ENCODE measurements at places on chromosomes 5 and 9.

GRCh38 chr9:114178076-114178475, 22.7 kb downstream of the COL27A1 start:
- no peak for DNase-seq

- no peak for DNase-seq
These were observed 569.6 kb upstream of the BRINP1 start for GRCh38 chr9:119938871-119939270.

GRCh38 chr9:18421391-18421790, 52.6 kb upstream of the ADAMTSL1 start:
- no peak for DNase-seq

- DNase-seq, result no peak
These were observed 93.3 kb upstream of the CDKN2B start for GRCh38 chr9:22102146-22103053.

DNA sequence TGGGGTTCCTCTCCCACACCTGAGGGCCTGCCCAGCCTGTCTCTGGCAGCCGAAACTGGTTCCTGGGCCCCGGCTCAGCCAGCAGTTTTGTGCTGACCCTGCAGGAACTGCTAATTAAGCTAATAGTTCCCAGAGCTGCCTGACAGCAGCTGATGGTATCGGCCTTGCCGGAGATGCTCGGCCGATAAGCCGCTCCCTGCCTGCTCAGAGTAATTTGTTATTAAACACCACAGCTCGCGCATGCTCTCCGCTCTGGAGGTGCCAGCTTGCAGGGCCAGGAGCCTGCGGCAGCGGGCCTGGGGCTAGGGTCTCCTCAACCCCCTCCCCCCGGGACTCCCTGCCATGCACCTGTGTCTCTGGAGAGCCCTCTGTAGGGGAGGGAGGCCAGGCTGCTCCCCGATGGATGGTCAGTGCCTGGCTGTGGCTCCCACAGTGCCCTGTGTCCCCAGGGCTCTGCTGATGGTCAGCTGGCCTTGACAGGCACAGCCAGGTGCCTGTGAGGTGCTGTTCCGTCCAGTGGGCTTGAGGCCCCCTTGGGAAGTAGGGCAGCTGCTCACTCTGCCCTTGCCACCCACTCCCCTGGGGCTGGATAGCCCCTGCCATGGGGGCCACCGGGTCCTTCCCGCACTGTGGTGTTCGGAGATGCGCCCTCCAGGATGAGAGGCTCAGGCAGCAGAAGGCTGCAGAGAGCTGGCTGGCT, 41.7 kb downstream of the RXRA start:
- peak; percentile 34 for DNase-seq

- DNase-seq, result peak; percentile 35
These were observed 10.0 kb downstream of the ENC1 start for GRCh38 chr5:74630453-74631066.

DNA sequence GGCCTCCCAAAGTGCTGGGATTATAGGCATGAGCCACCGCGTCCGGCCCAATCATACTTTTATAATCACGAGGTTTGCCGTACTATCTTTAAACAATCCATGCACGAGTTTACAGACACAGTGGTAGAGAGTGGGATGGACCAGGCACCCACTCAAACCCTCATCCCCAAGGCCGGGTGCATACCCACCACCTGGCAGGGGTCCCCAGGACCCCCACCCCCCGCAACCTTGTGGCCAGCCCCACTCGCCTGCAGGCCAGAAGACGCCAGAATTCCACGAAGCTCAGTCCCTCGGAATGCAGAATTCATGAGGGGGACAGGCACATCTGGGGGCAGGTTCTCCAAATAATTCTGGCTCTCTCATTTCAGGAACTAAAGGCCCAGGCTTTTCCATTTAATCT, 17.1 kb downstream of the NACC2 start:
- DNase-seq, result no peak

Measured in fibroblast of villous mesenchyme (primary cell).